ENCODE measurements at places on chromosomes 16 and 17. TPM values are rescaled to one million over a fixed set of nuclear protein-coding genes. Genes with fewer than 3 reads are reported as not detected.
A peak's percentile ranks its signal among the peaks of the same experiment; 100 is the strongest.

The CD300H gene
- not detected for total RNA-seq

The TXNL4B gene
- total RNA-seq, result 5.5 TPM

The ACSM2A gene
- total RNA-seq, result 127 TPM

The SLFN14 gene
- total RNA-seq, result not detected

The HLF gene
- 28.3 TPM for total RNA-seq

GRCh38 chr16:56930486-56931270, 1.3 kb upstream of the HERPUD1 start:
- no peak for DNase-seq

DNA sequence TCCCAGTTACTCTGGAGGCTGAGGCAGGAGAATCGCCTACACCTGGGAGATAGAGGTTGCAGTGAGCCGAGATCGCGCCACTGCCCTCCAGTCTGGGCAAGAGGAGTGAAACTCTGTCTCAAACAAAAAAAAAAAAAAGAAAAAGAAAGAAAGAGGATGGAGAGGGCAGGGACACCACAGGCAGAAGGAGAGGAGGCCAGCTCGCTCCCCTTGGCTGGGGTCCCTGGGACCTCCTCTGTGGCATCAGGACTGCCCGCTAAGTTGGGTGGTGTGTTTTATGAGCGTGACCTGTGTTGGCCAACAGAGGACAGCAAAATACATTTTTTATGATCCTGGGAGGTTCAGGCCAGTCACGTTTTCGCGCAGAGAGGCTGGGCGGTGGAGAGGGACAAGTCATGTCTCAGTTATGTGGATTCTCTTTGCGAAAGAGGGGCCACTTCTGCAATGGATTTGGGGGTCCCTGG, 229.6 kb downstream of the MRTFB start:
- DNase-seq, result peak; percentile 79

DNA sequence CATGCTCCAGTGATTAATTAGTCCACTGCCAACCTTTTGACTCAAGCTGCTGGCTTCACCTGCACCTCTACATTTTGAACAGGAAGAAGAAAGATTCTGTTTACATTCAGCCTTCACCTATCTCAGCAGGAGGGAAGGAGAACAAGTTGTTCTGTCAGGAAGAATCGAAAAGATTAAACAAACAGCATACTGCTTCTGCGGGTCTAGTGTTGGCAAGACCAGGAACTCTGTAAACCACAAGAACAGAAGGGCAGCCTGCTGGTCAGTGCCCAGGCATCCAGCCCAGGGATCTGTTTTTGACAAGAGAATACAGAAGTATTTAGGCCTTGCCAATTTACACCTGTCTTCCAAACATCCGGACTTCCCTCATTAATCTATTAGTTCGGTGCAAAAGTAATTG, 189.7 kb downstream of the CHD9NB start:
- DNase-seq, result no peak

DNA sequence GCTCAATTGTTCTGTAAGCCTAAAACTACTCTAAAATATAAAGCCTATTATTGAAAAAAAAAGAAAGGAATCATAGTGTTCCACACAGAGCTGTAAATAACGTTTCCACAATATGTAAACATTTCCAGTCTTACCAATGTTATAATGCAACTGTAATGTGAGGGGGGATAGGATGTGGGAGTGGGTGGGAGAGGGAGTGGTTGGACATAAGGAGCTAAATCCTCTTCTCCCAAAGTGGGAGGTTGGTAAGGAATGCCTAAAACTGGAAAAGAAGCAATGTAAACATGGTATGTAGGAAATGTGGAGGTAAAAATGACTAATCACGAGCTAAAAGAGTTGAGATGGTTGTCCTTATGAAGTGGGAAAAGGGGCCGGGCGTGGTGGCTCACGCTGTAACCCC, 17.6 kb upstream of the SBK1 start:
- DNase-seq, result no peak

DNA sequence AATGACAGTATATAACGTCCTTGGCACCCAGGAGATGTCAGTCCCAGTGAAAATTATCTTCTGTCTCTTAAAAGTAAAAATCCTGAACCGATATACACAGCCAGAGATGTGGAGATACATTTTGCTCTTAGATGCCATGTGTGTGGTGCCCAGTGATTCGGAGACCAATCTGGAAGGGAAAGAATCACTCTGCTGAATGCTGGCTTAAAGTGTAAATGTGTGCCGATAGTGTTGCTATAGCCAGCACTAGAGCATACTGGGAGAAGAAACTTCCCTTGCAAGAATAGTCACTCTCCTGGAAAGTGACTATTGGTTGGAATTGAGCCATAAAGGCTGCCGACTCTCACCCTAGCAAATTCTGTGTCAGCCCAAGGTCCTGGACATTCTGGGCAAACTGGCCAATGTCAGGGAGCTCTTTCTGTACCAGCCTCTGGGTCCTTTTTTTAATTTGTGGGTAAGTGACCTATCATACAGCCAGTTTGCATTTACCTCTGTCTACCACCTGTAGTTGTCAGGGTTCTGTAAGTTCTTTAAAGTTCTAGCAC, 44.2 kb upstream of the HNF1B start:
- no peak for DNase-seq

GRCh38 chr16:69236319-69236718, 49.4 kb downstream of the SNTB2 start:
- no peak for DNase-seq

- DNase-seq, result no peak
These were observed 17.6 kb downstream of the CDK5R1 start for GRCh38 chr17:32504166-32504990.

- DNase-seq, result no peak
These were observed 5.4 kb downstream of the CDK5R1 start for GRCh38 chr17:32492264-32492589.

- DNase-seq, result peak; percentile 69
These were observed 18.8 kb downstream of the NCBP3 start for GRCh38 chr17:3827124-3827773.

- DNase-seq, result peak; percentile 40
These were observed 24.5 kb downstream of the FCSK start for GRCh38 chr16:70478912-70479341.

GRCh38 chr17:29003289-29003688, 2.5 kb downstream of the SEZ6 start:
- DNase-seq, result no peak

DNA sequence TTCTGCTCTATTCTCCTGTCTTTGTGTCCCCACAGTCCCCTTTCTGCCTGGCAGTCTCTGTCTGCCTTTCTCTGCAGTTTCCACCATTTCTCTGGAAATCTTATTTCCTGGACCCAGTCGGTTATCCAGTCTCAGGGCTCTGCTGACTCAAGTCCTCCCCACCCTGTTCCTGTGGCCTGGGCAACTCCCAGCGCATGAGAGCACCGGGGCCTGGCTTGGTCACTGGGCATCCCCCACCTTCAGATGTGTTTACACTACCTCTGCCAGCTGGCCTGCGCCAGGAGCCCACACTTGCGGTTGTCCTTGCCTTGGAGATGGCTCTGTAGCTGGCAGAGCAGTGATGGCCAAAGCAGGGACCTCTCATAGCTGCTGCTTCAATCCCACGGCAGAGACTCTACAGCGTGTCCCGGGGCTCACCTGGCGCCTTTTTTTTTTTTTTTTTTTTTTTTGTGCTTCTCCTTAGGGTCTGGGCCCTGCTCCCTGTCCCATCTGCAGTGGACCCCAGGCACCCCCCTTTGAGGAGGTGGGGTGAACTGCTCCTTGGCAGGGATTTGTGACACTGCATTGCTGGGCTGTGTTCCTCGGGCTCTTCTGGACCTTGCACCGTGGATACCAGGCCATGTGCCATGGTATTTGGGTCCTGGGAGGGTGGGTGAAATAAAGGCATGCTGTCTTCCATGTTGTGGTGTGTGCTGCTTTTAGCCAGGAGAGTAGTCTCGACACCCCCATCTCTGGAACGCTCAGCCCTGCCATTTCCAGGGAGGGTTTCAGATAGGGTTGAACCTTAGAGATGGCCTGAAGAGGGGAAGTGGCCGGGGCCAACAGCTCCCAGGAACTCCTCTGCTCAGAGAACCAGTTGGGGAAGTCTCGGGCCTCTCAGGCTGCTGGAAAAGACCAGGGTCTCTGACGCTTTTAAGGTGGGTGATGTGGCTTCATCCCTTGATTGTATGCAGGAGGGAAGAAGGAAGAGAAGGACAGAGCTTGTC, 17.5 kb downstream of the GUCY2D start:
- DNase-seq, result no peak

- DNase-seq, result peak; percentile 63
These were observed 436 bp downstream of the SHPK start for GRCh38 chr17:3635474-3636153.

- no peak for DNase-seq
These were observed 27.5 kb downstream of the ASPA start for GRCh38 chr17:3503285-3503684.

DNA sequence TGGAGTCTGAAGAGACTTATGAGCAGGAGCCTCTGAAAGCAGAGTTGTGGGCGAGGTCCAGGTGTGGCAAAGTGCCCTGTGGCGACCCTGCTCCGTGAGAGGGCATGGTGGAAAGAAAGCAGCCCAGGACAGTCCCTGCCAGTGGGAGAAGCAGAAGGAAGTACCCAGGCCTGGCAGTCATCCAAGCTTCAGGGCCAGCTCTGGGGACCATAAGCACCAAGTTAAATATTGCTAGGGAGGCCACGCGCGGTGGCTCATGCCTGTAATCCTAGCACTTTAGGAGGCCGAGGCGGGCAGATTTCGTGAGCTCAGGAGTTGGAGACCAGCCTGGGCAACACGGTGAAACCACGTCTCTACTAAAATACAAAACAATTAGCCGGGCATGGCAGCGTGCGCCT, 4.9 kb upstream of the ASGR1 start:
- peak; percentile 90 for DNase-seq

DNA sequence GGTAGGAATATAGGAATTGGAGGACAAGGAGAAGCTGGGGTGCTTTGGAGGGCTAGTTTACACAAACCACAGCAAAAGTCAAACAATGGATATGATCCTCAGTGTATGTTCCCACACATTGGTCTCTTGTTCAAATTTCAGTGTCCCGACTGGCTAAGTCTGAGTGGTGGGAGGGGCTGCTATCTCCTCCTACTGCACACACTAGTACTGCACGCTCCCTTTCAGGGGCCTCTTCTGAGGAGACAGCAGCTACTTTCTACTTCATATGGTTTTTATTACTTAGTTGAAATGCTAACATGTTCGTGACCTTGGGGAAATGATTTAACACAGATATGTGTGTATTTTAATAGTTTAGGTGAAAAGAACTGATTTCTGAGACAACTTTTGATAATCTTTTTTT, 18.8 kb upstream of the KRT10 start:
- DNase-seq, result no peak

DNA sequence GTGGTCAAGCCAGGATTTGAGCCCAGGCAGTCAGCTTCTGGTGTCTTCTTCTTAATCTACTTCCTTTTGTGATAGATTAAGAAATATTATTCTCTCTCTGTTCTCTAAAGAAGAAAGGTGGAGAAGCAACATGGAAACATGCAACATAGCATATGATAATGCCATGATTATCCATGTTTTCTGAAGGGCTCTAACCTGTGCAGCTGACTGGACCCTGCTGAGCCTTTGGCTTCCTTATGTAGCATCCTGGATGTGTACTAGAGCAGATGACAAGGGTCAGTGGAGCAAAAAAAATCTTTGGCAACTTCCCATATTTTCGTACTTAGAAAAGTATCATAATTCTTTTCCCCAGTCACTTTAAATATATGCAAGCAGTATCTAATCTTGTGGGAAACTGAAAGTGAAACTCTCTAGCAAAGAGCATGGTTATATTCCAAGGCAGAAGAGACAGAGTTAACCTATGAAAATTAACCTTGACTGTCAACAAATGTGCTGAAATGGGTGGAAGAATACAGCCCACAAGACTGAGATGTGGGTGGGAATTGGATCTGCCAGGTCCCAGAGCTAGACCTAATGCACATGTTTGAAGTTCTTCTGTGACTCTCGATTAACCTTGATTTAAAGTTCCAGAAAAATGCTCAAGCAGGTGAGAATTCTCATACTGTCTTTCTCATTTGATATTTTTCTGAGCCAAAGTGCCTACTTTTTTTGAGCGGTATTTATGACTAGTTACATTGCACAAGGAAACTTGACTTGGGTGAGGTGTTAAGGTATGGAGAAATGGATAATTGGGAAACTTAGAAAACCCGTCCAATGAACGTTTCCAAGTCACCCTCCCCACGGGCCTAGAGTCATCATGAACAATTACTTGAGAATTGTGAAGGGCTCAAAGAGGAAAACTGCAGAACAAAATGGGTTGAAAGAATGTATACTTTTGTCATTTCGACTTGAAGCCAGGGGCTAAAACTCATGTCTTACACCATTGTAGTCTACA, 248.6 kb downstream of the FTO start:
- no peak for DNase-seq

GRCh38 chr16:80288616-80289015, 252.2 kb upstream of the DYNLRB2 start:
- DNase-seq, result no peak

DNA sequence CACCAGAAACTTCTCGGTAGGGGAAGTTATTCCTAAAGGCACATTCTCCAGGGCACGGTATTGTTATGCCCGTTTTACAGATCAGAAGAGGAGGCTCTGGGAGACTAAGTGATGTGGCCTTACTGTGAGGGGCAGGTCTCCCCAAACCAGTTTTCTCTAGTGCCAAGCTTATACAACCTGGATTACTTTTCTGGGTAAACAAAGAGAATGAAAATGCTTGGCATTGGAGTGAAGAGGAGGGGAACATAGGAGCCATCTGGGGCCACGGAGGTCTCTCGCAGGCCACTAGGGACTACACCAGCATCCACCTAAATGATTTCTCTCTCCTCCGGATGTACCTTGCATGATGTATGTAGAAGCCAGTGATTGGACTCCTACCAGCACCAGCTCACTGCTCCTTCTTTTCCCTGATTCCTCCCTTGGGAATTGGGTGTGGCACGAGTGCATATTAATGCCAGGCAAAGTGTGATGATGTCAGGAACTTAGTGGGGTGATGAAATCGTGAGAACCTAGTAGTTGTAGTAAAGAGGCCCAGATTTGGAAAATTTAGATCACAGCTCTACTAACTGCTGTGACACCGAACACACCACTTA, 674 bp downstream of the TOM1L1 start:
- DNase-seq, result no peak

DNA sequence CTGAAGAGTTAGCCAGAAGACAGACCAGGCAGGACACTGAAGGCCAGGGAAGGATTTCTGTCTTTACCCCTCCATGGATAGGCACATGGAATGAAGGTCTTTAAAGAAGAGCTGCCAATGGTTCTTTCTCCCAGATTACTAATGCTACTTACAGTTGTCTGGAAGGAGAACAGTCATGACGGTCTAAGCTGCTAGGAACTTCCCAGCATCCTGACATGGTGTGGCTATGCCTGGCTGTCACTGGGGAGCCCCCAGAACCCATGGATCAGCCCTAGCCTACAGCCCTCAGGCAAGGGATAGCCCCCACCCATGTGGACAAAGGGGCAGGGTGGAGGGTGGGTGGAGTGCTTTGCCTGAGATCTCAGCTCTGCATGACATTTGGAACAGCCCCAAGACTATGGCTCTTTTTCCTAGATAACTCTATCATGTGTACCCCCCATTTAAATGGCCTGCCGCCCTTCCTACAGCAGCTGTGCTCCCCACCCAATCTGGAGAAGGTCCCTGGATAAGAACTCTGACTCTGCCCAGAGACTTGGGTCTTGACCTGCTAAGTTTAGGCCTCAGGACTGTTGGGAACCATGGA, 9.2 kb upstream of the KAT7 start:
- DNase-seq, result no peak

Data from right lobe of liver (tissue), 6 donors.